ENCODE measurements at places on chromosomes 2 and 18.

DNA sequence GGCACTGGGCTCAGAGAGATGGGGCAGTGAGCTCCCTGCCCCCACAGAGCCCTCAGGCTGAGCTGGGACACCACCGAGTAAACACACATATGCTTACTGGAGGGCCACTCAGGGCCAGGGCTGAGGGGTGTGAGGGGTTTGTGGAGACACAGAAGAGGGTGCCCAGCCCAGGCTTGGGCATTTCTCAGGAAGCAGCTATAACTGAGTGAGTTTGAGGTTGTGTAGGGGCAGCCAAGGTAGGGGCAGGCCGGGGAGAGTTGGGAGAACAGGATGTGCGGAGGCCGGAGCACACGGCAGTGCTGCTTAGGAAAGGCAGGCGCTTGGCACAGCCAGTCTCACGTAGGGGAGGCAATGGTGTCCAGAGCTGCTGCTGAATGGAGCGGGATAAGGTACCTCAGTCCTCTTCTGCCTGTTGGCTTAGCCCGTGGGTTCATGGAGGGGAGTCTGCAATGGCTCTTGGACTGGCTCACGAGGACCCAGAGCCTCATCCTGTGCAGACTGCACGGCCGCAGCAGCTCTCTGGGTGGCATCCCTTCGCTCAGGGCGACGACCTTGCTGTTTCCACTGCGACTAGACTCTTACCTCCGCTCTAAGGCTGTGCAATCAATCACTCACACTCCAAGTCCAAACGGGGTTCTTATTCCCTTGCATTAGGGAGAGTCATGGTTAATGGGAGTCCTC lies 466.1 kb upstream of the HS6ST1 start:
- no peak for DNase-seq

DNA sequence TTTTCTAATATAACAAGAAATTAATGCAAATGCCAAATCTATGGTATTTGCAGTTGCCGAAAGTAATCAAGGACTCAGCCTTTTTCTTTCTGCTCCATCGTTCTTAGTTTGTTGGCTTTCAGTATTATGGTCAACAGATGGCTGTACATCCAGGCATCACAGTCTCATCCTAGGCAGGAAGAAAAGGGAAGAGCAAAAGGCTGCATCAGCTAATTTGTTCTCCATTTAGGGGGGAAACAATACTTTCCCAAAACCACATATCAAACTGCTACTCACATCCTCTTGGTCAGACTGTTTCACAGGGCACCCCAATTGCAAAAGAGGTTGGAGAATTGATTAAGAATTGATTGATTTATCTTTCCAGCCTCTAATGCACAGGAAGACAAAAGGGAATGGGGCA lies 89.3 kb downstream of the MDH1 start:
- no peak for DNase-seq

DNA sequence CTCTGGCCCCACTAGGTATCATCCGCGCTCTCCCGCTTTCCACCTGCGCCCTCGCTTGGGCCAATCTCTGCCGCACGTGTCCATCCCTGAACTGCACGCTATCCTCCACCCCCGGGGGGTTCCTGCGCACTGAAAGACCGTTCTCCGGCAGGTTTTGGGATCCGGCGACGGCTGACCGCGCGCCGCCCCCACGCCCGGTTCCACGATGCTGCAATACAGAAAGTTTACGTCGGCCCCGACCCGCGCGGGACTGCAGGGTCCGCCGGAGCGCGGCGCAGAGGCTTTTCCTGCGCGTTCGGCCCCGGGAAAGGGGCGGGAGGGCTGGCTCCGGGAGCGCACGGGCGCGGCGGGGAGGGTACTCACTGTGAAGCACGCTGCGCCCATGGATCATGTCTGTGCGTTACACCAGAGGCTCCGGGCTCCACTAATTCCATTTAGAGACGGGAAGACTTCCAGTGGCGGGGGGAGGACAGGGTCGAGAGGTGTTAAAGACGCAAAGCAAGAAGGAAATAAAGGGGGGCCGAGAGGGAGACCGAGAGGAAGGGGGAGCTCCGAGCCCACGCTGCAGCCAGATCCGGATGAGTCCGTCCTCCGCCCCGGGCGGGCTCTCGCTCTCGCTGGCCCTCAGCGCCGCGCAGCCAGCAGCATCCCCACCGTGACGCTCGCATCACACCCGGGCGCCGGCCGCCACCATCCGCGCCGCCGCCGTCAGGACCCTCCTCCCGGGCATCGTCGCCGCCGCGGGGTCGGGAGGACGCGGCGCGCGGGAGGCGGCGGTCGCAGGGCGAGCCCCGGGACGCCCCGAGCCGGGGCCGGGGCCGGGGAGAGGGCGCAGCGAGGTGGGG lies 664 bp downstream of the NETO1 start:
- peak; percentile 58 for DNase-seq

DNA sequence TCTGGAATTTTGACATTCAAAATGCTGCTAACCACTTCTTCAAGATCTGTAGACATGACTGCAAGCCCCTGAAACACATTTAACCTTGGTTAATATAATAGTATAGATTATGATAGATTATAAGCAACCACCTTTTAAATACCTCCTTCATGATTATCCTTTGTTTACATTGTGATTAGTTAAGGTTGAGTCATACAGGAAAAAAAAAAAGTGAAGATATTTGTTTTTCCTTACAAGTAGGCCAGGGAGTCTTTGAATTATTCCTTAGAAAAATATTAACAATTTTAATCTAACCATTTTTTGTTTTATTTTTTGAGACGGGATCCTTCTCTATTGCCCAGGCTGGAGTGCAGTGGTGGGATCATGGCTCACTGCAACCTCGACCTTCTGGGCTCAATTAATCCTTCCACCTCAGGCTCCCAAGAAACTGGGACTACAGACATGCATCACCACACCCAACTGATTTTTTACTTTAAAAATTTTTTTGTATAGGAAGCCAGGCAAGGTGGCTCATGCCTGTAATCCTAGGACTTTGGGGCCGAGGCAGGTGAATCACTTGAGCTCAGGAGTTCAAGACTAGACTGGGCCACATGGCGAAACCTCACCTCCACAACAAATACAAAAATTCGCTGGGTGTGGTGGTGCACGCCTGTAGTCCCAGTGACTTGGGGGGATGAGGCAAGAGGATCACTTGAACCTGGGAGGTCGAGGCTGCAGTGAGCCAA lies 99.4 kb downstream of the SLC39A10 start:
- no peak for DNase-seq

DNA sequence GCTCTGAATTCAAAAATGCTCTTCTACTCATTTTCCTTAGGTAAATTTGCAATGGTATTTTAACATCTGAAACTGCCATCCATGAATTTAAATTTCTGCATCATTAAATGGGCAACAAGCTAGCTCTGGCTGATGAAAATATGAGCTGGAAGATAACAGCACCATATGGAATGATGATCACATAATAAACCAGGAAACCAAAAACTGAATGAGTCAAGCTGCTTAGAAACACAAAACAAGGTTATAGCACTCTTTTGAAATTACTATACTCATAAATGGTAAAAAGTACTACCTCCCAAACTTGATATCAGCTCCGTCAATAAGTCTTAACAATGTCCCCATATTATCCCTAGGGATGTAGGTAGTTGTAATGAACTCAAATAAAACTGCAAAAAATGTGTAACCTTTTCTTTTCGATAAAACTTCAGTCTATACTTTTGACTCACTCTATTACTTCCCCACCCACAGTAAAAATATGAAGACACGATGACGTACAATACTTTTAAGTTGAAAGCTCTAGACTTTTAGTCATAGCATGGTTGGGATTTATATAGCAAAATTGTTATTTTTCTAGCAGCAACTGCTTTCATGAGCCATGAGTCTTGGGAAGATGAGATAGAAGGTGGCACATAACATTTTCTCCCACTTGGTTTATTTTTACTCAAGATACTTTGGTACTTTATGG lies 396.7 kb downstream of the CDH2 start:
- DNase-seq: no peak

DNA sequence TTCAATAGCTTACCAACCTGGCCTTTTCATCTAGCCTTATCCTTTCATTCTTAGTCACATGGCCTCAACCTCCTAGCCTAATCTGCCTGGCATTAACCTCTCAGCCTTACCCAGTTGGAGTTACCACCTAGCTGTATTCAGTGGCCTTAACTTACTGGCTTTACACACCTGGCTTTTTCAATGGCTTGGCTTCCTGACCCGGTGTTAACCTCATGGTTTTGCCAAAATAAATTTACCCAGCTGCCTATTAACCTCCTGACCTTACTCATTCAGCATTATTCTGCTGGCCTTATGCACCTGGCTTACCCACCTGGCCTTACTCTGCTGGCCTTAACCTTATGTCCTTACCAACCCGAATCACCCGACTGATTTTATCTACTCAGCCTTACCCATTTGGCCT lies 135.5 kb upstream of the ZSWIM2 start:
- no peak for DNase-seq

All from NCI-H1092 treated with DMSO at 0.1 percent for 48 hours (cell line).